ENCODE measurements at places on chromosomes 7 and 10.

- no peak for DNase-seq
Measured at GRCh38 chr7:74283858-74284447, 5.3 kb upstream of the CLIP2 start.

GRCh38 chr10:125409756-125410155, 249.4 kb upstream of the CTBP2 start:
- DNase-seq, result no peak

DNA sequence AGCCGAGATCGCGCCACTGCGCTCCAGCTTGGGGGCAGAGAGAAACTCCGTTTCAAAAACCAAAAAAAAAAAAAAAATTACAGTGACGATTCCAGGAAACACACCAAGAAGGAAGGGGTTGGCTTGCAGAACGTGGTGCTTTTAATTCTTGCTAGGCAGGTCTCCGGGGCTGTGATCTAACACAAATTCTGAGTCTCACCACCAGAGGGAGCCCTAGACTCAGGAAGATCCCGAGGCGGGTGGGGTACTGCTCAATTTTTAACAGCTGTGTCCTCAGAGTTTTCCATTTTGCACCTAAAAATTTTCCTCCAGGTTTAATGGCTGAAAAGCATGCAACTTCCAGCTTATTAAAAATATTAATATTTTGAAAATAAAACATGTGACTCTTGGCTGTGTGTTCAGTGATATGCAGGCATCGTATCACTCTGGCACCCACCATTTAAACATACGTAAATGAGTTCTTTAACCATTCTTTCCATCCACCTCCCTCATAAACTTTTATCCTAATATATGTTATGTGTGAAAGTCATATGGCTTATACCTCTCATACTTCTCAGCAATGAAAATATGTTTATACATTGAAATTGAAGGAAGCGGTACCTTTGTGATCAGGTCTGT, 26.5 kb upstream of the NUB1 start:
- DNase-seq, result peak; percentile 55

DNA sequence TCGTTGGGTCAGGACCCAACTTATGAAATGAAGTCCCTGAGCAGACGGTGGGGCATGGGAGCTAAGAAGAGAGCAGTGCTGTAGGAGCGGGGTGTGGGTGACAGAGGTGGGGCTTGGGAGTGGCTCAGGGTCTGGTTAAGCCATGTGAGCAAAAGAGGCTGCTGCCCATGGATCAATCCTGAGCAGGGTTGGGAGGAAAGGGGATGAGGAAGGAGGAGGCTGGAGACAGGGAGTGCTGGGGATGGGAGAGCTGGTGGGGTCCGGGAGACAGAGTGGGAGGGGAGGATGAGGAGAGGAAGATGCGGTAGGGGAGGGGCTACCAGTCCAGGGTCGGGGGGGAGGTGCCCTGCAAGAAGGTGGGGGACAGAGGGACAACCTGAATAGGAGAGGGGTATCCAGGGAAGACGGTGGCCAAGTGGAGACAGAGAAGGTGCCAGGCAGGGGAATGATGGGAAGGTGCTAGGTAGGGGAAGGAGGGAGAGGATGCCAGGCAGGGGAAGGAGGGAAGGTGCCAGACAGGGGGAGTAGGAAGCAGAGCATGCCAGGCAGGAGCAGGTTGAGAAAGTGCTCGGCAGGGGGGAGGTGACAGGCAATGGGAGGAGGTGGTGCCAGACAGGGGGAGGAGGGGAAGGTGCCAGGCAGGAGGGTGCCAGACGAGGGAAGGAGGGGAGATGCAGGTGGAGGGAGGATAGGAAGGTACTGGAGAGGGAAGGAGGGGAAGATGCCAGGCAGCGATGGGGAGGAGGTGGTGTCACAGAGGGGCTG, 27.5 kb upstream of the SMARCD3 start:
- no peak for DNase-seq

- DNase-seq, result peak; percentile 57
Measured at GRCh38 chr10:32957341-32958084, 517 bp downstream of the ITGB1 start.

DNA sequence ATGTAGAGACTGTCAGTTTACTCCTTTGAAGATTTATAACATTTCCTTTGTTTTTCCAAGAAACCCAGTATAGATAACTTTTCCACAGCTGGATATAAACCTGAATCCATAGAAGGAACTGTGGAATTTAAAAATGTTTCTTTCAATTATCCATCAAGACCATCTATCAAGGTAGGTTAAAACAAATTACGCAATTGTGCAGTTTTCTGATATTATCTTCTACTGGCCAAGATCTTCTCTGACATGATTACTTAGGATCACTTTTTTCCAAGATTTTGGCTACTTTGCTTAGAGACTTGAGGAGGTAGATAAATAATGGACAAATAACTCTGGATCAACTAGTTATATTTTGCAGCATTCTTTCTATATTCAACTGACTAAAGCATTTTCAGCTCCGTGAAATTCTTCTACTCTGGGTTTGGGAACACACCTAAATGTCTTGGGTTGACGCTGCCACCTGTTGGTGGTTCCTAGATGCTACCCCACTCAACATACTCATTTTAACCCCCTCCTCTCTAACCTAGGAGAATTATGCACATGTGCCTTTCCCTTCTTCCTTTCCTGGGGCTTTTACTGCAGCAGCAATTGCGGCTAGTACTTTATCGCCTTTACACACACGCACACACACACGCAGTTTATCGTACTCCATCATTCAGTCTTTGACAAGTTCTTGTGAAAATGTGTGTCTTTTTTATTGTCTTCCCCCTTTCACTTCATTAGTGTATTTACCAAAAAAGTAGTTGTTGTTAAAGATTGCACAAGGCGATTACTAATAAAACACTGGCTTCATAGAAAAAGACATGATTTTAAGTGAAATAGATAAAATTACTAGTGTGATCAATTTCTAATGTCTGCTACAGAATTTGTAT, 32.7 kb downstream of the ABCB5 start:
- no peak for DNase-seq

- no peak for DNase-seq
Measured at GRCh38 chr10:123139521-123140163, 3.9 kb downstream of the HMX3 start.

GRCh38 chr10:47164126-47164799, 135.7 kb upstream of the GDF10 start:
- peak; percentile 22 for DNase-seq

DNA sequence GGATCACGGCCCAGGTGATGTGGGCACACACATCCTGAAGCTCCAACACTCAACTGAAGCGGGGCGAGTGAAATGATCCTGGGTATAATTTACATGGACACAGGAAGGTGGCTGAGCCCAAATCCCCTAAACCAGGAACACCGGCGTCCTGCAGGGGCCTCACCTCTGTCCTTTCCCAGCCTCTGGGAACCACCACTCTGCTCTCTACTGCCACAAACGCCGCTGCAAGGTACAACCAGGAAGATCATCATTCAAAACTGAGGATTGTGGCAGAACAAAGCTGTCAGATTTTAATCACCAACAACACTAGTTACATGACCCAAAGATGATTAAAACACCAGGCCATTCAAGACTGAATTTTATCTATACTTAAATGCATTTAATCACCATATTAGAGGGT, 104.0 kb downstream of the DIP2C start:
- DNase-seq, result no peak

- DNase-seq, result no peak
Measured at GRCh38 chr7:75988568-75989499, 5.6 kb downstream of the TMEM120A start.

GRCh38 chr7:5635006-5635405, 146.5 kb downstream of the RNF216 start:
- no peak for DNase-seq

GRCh38 chr10:53115660-53116059, 343.1 kb upstream of the MBL2 start:
- DNase-seq, result no peak

DNA sequence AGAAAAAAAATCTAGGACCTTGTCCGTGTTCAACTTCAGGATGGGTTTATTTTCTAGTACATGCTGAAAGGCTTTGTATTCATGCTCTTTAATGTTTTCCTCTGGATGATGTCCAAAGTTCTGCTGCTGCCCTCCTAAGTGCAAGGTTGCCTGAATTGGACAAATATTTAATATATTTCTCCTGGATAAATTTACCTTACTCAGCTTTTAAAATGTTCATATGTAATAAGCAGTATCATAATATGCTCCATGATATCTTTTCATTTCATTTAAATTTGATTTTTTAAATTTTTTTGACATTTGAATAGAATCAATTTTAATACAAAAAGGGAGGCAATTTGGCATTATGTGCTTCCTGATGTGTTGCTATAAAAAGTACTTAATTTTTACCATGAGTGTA, 95.9 kb upstream of the SLC25A13 start:
- no peak for DNase-seq

DNA sequence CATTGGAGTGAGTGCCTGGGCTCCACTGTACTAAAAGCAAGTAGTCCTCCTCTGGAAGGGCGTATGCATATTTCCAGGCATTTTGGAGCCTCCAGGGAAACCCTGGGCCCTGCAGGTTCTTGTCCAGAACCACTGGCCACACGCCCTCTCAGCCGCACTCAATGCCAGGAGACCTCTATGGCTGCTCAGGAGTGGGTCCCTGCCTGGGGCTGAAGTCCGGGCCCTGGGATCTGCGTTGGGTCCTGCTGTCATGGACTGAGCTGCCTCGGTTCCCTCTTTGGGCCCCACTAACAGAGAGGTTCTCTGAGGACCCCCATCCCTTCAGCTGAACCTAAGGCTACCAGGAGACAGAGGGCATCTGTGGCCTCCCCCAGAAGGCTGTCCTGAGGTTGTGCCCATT, 58.3 kb downstream of the GRK5 start:
- no peak for DNase-seq

DNA sequence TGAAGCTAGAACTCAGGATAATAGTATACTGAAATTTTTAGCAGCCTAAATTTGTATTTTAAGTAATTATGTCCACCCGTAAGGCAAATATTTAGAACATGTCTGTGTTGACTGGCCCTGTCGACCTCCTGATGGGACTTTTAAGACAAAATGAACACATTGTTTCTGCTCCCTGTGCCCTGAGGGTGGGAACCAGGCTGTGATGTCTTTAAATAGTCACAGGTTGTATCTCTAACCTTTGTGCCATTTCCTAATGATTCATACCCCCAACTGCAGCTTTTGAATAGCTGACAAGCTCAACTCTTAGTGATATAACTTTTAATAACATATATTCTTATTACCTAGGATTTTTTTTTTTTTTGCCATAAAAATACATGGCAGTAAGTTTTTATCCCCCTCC, 494.9 kb upstream of the AKR1E2 start:
- DNase-seq, result no peak

DNA sequence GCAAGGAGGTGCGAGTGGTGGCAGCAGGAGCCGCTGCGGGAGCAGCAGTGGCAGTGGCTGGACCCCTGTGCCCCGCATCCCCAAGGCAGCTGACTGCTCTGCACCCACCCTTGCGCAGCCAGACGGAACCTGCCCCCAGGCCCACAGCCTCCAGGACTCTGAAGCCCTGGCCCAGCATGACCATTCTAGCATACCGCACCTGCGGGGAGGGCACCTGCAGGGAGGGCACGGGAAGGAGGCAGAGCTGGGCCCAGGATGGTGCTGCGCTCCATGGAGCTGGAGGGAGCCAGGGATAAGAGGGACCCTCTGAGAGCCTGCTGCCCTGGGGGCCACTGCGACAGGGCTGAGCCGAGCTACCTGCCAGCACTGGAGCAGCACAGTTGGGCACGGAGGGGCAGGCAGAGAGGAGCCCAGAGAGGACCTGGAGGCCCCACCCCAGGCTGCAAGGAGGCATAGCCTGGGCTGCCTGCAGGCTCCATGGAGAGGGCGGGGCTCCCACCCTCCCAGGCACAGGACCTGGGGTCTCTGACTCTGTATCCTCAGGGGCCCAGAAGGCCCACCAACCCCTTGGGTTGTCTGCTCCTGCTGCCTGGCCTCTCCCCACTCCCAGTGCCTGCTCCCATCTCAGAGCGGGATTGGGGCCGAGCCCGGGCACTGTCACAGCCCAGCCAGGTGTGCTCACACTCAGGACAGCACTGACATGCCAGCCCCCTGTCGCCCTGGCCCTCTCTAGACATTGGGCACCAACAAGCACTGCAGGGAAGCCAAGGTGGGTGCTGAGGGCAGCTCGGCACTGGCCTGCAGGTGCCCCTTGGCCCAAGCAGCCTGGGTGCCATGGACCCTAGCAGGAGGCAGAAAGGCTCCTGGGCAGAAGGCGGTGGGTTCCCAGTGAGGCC, 87.6 kb downstream of the HTR7 start:
- no peak for DNase-seq

DNA sequence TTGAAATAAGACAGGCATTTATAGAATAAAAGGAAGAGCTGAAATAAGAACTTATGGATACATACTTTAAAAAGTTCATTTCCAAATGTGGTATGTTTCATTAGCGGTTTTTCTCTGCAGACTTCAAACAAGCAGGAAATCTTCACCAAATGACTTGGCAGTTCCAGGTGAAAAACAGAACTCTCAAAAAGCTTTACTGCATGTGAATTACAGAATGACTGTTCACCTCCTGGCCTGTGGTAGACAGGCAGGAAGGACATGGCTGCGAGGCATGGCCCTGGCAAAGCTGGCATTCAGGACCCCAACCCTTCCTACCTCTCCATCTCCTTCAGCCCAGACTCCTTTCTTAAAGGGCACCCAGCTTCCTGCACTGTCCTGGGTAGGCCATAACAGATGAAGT, 21.2 kb upstream of the ENO4 start:
- DNase-seq, result no peak

DNA sequence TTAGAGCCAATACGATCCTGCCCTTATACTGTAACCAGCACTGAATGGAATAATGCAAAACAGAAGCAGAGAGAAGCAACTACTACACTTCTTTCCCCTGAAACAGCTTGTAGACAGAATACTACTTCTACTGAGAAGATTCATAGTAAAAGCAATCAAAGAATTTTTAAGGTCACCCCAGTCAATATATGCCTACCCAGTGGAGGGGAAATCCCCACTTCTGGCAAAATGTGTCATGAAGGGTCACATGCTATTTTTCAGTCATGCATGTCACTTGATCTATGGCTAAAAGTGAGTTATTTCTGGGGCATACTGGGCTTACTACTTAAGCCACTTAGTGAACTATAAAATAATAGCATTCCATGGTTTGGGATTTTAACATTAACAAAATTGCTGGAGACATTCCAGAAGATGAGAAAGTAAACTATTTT, 25.6 kb downstream of the IRF5 start:
- peak; percentile 8 for DNase-seq

- no peak for DNase-seq
Measured at GRCh38 chr10:4352414-4352961, 473.5 kb upstream of the AKR1E2 start.

GRCh38 chr10:21171197-21171935, 274.3 kb upstream of the NEBL start:
- DNase-seq, result no peak

DNA sequence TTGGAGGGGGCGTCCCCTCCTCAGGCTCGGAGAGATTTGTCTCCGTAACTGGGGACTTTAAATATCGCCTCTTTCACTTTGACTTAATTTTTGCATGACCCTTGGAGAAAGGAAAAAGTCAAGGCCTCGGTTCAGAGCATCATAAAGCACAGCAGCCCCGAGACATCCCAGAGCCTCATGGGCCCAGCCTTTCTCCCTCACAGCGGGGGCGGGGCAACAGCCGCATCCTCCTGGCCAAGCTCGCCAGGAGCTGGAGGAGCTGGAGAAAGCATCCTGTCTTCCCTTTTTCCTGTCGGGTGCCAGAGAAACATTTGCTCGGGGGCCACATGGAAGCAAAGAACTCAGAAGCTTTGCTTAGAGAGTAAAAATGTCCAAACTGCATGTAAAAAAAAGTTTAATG, 43.6 kb upstream of the DPYSL4 start:
- no peak for DNase-seq

GRCh38 chr7:150417863-150418262, 32.6 kb upstream of the GIMAP8 start:
- no peak for DNase-seq

- DNase-seq, result no peak
Measured at GRCh38 chr7:69187824-69188333, 410.4 kb upstream of the AUTS2 start.

Measured in CD14-positive monocyte (primary cell).